ENCODE measurements at places on chromosomes 4 and X.

- no peak for DNase-seq
Measured at GRCh38 chrX:148047200-148047599, 66.1 kb downstream of the FMR1NB start.

GRCh38 chr4:81220271-81220670 is 5.2 kb upstream of the PRKG2 start:
- DNase-seq, result no peak

DNA sequence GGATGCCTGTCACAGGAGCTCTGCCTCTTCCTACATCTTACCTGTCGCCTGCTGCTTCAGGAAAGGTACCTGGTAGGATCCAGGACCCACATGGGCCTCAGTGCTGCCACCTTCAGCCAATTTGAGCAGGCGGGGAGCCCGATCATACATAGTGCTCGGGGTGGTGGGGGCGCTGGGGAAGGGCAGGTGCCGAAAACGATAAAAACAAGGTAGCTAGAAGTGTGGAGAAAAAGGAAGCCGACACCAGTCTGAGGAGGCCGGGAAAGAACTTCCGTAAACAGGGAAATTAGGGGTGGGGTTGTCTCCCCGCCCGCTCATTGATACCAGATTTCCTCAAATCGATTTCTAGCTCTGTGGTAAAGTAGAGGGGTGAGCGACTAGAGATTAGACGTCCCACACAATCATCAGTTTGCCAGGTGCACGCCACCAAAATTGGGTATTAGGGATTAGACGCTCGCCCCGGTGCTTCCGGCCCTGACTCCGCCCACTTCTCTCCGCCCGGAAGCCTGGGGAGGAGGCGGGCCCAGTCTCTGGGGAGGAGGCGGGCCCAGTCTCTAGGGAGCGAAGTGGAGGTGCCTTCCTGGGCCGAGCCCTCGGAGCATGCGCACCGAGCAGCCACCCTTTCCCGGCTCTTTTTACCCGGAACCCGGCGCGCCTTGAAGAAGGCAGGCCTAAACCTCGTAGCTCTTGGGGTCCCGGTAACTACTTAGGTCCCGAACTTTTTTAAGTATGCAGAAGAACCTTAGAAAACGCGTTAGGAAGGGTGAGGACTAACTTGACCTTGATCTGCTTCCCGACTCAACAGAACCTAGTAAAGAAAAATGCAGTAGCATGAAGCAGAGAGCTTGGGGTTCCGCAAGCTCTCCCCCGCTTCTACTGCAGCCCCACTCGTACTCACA is at the start of gene STPG2:
Gene STPG2, minus strand, starts transcription at position 476 of the 899 bp plus-strand sequence.
- DNase-seq, result peak; percentile 78

DNA sequence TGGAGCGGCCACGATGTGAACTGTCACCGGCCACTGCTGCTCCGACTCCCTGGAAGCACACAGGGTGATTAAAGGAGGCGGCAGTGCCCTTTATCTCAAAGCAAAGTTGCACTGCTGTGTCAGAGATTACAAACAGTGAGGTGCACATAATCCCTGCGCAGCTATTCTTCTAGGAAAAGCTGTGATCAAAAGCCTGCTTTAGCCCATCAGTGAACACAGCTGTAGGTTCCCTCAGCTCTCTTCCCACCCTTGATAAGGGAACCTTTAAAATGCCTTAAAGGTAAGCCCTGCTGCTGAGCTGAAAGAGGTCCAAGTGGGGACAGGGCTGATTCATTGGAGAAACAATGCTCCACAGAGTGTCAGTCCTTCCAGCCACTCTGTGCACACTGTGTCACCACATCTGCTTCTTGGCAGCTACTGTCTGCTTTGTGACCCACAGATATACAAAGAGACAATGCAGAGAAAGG is 127.6 kb downstream of the EIF4E start:
- no peak for DNase-seq

- no peak for DNase-seq
Measured at GRCh38 chr4:21901281-21901680, 47.3 kb downstream of the KCNIP4 start.

DNA sequence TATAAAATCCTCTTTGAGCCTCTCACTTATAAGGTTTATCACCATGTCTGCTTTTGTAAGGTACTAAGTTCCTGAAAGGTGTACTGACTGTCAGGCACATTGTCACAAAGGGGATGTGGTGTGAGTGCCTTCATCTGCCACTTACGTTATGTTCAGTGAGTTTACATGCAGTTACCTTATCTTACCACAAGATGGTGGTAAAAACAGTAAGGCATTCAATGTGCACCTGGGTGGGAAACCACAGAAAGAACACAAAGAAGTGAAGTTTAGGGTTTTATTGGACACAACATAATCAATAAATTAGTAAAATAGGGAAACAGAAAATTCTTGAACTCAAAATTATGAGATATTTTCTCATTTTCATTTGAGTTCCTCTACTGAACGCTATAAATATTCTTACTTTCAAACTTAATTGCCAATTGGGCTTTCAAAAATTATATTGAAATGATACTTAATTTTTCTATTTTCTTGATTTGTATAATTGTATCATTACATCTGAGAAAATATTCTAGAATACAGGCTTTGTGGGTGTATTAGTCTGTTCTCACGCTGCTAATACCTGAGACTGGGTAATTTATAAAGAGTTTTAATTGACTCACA is 650.8 kb downstream of the PCDH7 start:
- peak; percentile 44 for DNase-seq

- no peak for DNase-seq
Measured at GRCh38 chr4:106603471-106603870, 234.9 kb upstream of the GIMD1 start.

GRCh38 chr4:39620551-39621313 is 17.9 kb downstream of the SMIM14 start:
- no peak for DNase-seq

DNA sequence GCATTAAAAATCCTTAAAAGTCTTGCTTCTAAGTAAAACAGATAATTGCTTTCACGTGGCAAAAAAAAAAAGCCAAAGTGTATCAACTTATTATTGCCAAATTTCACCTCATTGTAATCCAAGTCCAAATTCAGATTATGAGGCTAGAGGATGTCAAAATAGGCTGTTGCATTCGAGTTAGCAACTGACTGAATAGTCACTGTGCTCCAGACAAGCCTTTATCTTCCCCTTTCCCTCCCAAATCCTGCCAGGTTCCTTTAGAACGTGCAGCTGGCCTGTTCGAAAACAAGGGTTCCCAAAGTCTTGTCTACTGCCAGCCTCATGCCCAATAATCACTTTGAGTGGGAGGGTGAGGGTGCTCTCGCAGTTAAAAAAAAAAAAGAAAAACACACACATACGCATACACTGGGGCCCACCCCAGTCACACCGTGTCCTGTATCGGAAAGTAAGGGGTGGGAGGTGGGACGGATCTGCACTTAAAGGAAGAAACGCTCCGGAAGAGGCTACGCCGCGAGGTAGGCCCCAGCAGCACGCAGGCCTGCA is 603 bp downstream of the MAD2L1 start:
- DNase-seq, result no peak

- peak; percentile 86 for DNase-seq
Measured at GRCh38 chrX:46791927-46792809, 33.2 kb upstream of the SLC9A7 start.

- no peak for DNase-seq
Measured at GRCh38 chr4:155908187-155909139, 5.0 kb downstream of the TDO2 start.

GRCh38 chr4:11895766-11896165 is 467.1 kb upstream of the HS3ST1 start:
- DNase-seq, result no peak

GRCh38 chr4:67687636-67688035 is 13.3 kb downstream of the UBA6 start:
- DNase-seq, result no peak

DNA sequence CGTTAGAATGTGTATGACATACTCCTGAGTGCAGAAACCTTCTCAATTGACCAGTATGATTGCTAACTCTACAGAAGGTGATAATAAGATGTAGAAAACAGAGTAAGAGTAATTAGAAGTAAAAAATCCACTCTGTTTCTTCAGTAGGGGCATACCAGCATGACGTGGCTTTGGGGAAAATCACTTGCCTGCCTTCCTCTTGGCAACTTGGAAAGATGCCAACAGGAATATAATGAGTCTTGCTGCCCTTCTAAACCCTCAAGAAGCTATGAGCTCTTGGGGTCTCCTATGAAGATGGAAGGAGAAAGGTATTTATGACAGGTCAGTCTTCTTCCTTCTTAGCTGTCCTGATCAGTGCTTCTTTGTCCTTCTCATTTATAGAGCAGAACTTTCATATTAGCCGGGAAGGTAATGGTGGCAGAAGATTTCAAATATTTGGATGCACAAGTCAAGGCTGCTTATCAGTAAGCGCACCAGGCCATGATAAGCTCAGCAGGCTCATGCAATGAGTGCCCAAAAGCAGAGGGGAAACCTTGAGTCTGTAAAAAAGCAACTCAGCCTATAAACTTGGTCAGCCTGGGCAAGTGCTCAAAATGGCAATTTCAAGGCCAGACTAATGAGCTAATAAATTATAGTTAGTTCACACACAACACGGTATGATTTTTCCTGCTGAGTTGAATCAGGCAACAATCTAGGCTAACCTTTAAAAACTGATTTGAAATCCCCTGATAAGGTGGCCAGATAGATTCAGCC is 69.7 kb upstream of the PPARGC1A start:
- DNase-seq, result no peak

- DNase-seq, result no peak
Measured at GRCh38 chrX:2397229-2398063, 103.3 kb downstream of the DHRSX start.

- DNase-seq, result no peak
Measured at GRCh38 chr4:186104890-186105646, 564 bp downstream of the FAM149A start.

DNA sequence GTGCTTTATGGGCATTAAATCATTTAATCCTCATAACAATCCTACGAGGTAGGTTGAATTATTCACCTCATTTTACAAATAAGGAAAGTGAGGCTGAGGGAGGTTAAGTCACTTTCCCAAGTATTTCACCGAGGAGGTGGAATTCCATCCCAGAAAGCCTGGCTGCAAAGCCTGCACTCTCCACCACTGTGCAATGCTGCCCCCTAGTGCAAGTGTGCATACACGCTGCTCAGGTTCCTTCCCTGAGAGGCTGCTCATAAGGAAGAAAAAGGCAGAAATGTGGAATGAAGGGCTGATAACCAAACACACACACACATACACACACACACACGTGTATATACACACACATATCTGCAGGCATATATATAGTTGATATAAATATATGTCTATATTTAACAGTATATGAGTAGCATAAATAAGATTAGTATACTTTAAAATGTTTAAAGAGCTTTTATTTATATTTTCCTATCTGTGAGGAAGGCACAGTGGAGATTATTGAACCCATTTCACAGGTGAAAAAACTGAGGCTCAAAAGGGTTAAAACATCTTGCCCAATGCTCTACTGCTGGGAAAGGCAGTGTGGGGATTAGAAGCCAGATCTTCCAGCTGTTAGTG is 714.5 kb upstream of the TENM3 start:
- peak; percentile 5 for DNase-seq

- no peak for DNase-seq
Measured at GRCh38 chr4:48795108-48795507, 15.0 kb upstream of the FRYL start.

DNA sequence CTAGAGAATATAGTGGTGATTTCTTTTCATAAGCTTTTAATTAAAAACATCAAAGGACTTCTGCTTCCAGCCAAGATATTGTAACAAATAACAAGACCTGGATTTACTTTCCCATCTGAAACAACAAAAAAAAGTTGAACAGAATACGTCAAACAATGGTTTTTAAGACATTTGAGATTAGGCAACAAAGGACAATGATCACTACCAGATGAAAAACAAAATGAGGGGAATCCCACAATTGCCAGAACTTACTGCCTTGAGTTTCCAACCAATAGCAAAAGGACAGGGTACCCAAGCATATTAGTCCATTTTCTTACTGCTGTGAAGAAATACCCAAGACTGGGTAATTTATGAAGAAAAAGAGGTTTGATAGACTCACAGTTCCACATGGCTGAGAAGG is 341.4 kb upstream of the INTU start:
- DNase-seq, result no peak

DNA sequence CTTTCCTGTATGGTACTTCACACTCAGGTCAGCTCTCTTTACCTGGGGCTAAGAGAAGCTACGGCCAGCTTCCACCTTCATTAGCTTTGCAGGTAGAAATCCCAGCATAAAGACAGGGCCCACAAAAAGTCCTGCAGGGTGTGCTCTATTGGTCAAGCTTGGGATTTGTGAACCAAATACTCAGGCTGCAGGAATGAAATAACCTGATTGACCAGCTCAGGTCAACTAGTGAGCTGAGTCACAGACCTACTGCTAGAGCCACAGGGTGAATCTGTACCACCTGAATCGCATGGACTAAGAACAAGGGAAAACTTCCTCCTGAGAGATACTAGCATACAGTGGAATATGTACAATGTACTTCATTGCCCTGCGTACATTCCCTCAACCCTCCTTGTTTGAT is 172.2 kb downstream of the HHIP start:
- DNase-seq, result no peak

DNA sequence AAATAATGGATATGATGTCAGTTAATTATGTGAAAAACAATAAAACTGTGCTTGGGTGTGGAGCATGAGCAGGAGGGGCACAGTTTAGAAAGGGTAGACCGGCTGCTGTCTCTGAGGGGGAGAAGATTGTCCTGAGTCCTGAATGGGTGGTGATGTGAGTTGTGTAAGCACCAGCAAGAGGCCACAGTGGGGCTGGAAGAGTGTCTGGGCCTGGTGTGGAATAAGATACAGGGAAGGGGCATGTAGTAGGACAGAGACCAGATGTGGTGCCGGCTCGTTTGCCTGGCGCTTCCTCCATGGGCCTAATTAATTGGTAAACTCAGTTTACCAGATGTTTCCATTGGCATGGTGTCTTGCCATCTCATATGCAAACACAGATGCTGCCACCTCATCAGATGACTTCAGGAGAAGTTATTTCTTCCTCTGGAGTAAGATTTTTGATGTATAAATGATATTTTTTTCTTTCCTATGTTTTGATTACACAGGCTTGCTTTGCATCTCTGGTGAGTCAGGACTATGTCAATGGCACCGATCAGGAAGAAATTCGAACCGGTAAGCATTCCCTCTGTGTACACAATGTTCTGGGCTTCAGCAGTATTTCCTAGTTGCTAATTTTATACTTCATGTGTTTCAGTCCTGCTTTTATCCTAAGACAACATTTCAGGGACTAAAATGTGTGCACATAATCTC is 5.1 kb downstream of the MED28 start:
- no peak for DNase-seq

DNA sequence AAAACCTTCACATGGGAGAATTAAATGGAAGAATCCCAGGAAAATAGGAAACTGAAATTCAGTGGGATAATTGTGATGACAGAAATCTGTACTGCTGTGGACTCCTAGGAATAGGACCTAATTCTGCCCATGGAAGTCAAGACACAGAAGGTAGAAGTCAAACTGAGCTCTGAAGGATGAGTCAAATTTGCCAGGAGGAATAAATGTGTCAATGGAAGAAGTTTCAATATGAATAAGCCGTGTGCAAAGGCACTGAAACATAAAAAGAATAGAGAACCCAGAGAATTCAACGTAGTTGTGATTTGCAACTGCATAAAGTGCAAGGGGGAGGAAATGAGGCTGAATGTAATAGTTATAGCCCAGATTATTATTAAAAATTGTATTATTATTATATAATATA is 11.6 kb downstream of the ENAM start:
- no peak for DNase-seq

- DNase-seq, result no peak
Measured at GRCh38 chr4:184850431-184851199, 24.8 kb upstream of the ACSL1 start.
